ENCODE measurements at places on chromosomes 3 and 15.

GRCh38 chr3:61894988-61895935 is 333.9 kb downstream of the PTPRG start:
- no peak for DNase-seq

DNA sequence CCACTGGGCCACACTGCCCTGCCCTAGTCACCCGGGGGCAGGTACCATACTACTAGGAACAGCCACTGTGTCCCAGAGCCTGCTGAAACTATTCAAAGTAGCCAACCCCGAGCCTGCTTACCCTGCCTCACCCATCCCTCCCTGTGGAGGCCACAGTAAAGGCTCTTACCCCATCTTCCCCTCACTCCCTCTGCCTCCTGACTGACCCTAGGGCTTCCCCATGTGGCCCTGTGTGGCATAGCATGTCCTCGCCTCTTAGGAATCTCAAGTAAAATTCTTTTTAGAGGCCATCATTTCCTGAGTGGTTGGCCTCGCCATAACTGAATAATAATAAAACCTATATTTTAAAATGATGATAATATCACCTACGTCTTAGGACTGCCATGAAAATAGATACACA is 112.2 kb upstream of the SLC6A11 start:
- no peak for DNase-seq

DNA sequence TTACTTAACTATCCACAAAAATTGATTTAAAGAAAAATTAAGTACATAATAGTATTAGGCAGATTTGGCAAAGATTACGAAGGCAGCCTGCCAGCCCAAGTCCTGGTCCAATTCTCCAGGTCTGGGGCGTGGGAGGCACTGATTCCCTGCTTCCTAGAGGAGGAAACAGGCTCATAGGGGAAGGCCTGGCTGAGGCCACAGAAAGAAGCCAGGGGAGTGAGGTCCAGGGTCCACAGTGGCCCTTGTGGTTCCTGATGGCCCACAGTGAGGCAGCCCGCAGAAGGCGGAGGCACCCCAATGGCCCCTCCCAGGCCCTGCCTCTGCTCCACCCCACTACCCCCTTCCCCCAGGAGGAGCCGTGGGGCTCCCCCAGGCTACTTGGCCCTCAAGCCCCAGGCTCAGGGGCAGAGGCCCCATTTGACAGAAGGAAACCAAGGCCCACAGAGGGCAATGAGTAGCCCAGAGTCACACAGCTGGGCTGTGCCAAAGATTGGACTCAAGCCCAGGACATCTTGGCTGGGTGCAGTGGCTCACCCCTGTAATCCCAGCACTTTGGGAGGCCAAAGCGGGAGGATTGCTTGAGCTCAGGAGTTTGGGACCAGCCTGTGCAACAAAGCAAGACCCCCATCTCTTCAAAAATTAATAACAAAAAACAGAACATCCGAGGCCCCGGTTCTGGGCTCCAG is 21.0 kb downstream of the H1-8 start:
- DNase-seq, result no peak

DNA sequence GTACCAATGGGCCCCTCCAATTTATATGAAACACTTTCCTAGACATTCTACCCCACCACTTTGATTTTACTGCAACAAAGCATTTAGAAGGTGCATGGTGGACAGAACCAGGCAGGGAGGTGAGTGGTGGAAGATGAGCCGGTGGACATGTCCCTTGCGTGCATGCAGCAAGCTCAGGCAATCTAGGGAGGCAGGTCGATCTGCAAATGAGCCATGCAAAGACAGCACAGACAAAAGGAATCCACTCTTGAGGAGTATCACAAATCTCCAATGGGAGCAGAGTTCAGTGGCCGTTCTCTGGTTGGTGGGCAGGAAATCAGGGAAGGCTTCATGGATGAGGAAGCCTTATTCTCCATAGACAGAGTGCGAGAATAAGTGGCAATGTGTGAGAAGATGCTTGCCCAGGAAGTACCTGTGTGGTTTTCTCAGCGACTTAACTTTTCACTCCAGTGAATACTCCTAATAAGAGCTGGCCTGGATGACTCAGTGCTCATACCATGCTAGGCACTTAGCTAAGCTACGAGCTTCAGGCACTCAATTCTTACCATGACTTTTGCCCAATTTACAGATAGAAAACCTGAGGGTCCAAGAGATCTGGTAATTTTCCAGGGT is 152.5 kb downstream of the FOXP1 start:
- DNase-seq, result no peak

DNA sequence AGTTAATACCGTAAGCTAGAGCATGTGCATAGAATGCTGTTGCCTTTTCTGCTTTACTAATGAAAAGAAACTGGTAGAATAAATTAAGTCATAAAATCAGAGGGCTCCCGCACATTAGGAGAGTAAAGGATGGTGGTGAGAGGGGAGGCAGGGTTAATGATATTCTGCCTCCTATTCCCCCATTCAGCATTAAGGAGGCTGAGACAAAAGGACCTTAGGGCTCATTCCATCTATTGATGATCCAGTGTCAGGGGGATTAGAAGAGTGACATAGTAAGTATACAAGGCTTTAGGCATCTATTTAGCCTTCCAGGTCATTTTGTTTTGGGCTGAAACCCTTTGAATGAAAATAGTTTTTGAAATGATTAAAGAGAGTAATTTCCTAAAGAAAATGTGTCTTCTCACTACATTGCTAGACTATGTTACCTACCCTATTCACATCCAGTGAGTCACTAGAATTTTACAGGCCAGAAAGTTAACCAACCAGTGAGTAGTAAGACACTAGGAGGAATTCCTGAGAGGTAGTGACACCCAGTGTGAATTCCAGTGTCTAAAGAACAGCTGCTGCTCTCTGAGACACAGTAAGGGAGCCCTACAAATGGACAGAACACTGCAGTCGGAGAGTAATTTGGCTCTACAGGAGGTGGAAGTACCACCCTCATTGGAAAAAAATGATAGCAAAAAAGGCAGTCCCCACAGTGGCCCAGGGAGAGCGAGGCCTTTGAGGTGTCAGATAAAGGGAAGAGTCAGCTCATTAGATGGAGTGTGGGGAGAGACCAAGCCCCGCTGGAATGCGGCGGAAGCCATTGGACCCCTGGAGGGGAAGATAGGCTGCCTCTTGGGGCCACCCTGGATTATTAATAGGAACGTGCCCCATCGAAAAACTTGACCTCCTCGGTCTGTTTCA is 67.6 kb downstream of the TUSC7 start:
- DNase-seq, result no peak

DNA sequence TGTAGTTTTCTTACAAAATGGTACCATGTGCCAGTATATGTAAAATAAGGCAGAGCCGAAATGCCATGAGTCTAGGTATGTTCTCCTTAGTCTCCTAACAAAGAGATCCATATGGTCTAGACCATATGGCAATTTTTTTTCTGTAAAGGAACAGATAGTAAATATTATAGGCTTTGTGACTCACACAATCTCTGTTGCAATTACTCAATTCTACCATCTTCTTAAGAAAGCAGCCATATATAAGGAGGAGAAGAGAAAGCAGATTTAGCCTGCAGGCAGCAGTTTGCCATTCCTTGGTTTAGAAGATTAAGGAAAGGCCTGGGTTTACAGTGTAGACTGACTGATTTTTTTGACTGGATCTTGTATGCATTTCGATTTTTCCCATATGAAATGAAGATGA is 16.3 kb upstream of the BBX start:
- DNase-seq, result no peak

DNA sequence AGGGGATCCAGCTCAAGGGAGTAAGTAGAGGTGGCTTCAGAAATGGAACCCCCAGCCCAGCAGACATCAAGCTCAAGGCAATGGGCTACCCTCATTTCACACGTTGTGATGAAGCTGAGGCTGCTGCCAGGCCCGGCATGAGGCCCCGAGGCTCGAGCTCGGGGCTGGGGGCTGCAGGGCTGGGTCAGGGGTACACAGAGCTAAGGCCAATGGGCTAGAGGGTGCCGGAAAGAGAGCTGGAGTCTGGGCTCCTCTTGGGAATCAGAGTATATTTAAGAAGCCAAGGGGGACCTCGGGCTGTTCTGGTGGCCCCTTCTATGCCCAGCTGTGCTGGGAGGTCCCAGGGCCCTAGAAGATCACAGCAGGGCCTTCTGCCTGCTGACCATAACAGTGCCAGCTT is 7.4 kb downstream of the PRSS50 start:
- DNase-seq, result no peak

- DNase-seq, result peak; percentile 33
Measured at GRCh38 chr3:133490468-133491351, 82.8 kb upstream of the CDV3 start.

- no peak for DNase-seq
Measured at GRCh38 chr3:155079746-155080487, at the start of gene MME. MME (plus strand) TSS chr3:155080319; CDS start chr3:155084168, 3,849 bp downstream.

DNA sequence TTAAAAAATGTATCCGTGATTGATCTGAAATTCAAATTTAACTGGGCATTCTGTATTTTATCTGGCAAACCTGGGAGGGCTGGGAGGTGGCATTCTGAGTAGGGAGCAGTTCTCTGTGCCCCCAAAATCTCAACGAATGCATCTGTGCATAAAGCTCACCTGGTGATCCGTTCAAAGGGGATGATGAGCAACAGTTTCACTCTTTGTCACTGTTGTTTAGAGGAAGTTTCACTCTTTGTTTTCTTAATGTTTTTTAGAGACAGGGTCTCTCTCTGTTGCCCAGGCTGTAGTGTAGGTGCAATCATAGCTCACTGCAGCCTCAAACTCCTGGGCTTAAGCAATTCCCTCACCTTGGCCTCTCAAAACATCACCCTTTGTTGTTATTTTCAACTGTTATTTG is 186.7 kb downstream of the SSR3 start:
- no peak for DNase-seq

DNA sequence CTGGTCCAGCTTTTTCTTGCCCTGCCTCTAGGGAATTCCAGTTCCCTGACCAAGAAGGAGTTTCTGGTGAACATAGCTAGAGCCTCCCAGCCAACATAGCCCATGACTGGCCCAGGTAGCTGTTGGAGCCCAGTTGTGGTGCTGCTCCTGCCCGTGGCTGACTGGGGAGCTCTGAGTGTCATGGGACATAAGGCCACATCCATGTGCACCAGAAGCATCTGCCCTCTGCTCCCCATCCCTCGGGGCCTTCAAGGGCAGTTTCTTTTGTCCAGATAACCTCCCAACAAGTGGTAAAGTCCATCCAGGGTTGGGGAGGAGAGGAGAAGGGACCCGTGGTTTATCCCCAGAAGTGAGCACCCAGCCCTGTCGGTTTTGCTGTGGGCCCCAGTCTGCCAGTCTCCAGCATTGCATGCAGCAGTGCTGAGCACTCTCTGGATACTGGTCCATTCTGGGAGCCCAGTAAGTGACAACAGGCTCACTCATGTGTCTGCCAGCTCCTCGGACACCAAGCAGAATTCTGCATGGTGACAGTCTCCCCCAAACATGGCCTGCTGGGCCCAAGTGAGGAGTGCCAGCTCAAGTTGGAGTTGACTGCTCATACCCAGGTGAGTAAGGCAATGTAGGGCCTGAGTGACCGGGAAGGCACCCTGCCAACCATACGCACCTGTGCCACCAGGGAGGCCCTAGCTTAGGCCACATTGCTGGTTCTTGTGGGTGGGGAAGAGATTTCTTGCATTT is 28.8 kb downstream of the ACAA1 start:
- DNase-seq, result no peak

DNA sequence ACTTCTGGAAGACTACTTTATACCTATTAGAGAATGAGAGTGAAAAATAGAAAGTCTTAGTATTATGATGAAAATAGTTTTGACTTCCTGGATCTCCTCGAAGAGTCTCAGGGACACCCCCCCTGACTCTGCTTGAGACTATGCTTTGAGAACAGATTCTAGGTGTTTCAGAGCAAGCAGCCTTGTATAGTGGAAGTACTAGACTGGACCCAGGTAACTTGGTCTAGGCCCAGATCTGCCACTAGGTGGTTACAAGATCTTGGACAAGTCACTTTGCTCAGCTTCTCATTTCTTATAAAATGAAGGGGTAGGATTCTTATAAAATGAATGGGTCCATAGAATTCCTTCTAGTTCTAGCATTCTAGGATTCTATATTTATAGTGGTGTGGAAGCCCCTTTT is 9.1 kb downstream of the ABHD5 start:
- no peak for DNase-seq

DNA sequence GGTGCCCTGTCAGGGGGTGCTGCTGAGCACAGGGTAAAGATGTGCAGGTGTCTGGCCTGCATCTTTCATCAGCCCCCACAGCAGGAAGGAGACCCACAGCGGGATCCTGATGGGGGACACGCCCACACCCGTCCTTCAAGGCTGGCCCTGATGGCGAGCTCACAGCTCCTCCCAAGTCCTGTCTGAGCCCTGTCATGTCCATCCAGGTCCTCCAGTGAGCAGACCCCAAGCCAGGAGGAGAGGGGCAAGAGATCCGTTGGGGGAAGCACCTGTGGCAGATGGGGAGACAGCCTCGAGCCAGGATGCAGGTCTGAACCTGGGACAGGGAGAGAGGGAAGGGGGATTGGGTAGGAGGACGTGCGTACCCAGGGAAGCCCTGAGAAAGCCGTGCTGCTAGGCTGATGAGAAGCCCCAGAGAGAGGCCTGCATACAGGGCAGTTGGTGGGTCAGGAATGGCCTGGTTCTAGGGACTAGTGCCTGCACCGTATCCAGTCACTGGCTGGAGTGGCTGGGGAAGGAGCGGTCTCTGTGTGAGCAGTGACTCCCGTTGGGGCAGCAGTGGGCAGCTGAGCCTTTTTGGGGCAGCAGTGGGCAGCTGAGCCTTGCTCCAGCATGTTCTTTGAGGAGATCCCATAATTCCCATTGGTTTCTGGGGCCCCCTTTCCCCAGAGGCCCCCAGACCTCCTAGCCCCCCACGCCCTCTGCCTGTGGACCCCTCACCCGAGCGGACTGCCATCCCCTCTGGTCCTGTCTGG is 133.3 kb upstream of the MEF2A start:
- DNase-seq, result no peak

DNA sequence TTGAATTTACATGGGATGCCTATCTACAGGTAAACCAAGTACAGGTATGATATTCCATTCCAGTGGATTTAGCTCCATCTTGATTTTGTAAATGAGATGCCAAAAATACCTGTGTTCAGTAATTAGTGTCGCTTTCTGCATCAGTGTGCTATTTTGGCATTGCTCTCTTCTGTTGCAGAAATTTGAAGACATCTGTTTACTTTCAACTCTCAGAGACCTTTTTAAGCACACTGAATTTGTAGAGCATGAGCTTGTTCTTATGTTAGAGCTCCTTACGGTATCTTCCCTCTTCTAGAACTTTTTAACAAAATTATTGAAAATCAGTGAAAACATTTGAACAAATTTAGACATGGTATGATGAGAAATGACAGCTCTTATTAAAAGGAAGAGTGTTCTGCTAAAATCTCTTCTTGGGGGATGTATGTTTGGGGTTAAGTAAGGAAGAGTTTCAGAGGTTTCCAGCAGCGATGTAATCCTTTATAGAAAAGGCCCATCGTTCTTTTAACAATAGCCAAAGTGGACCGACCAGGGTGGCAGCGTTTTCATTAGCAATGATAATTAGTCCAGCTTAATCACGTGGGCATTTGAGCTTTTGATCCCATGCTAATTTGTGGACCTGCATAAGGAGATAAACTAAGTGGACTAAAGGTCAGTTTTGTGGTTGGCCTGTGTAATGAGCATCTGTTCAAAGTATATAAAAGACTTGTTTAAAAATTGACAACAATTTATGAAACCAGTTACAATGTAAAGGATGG is 385.4 kb downstream of the PTPRG start:
- DNase-seq, result no peak

All from stimulated activated CD8-positive, alpha-beta memory T cell treated with anti-CD3 and anti-CD28 coated beads, Interleukin-2, amount 100 ng/mL, for 1 hour (primary cell).